ENCODE measurements at places on chromosomes 11 and 22.

DNA sequence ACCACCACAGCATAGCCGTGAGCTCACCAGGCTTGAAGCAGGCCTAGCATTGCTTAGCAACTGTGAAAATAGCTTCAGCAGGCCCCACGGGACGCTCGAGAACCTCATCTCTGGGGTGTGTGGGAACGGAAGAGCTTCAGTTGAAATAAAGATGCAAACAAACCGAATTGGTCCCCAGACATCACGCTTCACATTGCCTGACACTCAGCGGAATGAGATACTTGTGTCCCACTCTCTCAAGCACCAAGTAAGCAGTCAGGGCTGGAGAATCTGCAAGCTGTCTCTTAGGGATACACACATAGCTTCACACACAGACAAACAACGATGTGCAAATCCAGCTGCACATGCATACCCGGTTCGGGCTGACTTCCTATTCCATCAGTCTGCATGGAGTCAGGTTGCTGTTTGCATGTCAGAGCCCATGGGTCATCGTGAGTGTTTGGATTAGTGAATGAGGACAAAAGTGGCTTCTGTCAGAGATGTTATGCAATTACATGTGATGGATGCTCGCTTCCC, 205.7 kb downstream of the SNX19 start:
- DNase-seq, result no peak

GRCh38 chr22:50251477-50252081, 514 bp upstream of the HDAC10 start:
- no peak for DNase-seq

DNA sequence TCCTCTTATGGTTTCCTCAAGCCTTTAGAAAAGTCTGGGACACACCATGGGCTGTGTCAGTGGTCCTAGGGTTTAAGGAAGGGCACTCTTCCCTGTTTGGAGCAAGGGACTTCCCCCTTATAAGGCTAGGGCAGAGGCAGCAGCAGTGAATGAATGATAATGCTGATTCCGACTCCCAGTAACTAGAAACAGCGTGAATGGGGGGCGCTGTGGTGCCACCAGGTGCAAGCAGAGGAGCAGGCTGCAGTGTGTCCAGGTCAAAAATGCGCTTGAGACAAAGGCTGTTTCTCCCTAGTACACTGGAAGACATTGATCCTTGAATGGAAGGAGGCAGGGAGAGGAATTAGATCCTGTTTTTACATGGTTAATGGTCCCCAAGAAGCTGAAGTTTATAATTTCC, 11.6 kb upstream of the RIC3 start:
- no peak for DNase-seq

DNA sequence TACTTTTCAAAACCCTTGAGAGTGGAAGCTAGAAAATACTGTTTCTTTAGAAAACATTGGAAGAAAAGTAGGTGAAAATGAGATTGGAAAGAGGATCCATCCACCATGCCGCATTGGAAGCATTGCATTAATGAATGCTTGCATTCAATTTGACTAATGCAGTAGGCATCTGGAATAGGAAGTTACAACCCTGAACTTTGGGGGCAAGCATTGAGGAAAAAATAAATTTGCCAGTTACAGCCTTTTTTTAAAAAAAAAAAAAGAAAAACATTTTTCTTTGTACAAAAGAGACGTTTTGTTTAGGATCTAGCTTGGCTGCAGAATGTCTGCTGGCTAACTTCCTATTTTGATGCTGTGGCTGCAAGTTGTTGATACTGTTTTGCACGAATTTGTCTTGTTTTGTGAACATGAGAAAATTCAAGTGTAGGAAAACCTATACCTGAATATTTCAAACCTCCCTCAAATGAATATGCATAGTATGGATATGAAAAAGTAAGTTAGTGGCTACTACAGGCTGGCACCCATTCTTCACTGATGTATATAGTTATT, 28.1 kb downstream of the RTN3 start:
- DNase-seq, result no peak

GRCh38 chr11:65872586-65873317, at the start of gene EFEMP2:
Gene EFEMP2 (minus strand): TSS chr11:65872800. CDS start chr11:65872354, 446 bp downstream.
- no peak for DNase-seq

DNA sequence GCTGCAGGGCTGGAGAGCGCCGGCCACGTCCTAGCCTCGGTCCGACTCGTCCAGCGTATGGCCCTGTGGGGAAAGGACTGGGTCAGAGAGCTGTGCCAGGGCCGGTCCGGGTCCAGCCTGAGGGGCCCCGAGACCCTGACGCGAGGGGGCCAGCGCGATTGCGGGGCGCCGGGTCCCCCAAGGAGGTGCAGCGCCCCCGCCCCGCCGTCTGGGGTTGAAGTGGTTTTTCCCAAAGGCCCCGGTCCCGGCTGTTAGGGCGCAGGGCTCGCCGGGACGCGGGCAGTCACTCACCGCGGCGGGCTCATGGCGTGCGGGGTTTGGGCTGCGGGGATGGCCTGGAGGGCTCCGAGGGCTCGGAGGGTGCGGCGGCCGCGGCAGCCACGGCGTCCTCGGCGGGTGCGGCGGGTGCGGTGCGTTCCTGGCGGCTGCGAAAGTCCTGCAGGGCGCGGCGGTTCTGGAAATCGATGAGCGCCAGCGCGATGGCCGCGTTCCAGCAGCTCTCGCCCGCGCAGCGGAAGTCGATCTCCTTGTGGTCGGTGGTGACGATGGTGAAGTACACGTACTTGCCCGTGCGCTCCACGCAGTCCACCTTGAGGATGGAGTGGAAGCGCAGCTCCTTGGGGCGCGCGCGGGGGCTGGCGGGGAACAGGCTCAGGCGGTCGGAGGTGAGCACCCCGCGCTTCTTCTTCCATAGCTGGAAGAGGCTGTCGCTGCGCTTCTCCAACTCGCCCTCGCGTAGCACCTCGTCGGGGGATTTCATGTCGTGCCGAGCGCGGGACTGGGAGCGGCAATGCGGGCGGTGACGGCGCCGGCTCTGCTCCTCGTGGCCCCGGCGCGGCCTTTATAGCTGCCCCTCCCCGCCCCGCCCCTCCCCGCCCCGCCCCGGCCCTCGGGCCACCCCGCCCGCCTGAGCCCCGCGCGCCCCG, at the start of gene PHLDA2:
Gene PHLDA2 (minus strand): TSS at position 816 of the 926 bp plus-strand sequence. CDS start 56 bp downstream, at position 760.
- peak; percentile 76 for DNase-seq

DNA sequence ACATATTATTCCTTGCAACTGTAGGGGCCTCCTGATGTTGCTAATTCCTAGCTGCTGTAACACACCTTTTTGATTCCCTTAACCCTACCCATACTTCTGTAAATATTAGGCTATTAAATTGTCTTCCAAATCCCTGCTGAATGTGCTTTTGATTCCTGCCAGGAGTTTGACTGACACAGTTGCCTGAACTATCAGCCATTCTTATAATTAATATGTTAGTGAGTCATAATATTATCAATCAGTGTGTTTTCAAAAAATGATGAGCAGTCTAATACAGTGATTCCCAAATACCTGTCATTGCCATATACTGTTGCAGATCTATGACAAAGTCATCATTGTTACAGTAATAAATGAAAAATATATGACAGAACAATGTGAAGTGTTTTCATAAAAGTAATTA, 15.9 kb upstream of the FANCF start:
- no peak for DNase-seq

GRCh38 chr11:9136741-9137140, 45.3 kb upstream of the SCUBE2 start:
- DNase-seq, result no peak

Data from Caco-2 (cell line).